ENCODE measurements at places on chromosomes 5 and 9.

DNA sequence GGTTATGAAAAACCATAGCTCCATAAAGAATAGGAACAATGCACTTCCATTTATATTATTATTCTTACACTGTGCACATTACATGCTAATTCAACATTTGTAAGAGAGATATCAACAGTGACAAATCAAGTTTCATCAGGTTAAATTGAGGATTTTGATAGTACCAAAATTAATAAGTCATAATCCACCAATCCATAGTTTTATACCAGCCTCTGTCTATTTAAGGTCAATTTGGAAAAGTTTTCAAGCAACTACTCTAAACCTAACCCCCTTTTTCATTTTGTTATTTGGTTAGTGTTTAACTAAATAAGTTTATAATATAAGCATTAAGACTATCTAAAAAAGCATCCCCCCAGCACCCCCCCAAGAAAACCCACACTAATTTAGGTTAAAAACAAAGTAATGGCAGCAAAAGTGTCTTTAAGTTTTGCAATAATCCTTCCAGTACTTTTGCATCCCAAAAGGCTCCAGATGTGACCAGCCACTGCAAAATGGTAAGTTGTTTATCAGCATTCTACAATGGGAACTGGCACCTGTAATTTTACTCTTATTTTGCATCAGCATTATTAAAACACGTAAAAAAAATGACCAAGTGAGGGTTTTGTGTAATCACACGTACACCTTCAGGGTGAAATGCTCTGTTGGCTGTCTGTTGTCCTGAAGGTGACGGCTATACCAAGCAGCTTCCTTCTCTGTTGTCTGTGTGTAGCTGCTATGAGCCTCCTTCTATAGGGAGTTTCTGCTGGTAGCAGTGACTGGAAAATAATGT, 36.8 kb upstream of the SSBP2 start:
- no peak for ATAC-seq

- ATAC-seq: no peak
Observed at GRCh38 chr9:108058135-108058814, 568.7 kb upstream of the KLF4 start.

DNA sequence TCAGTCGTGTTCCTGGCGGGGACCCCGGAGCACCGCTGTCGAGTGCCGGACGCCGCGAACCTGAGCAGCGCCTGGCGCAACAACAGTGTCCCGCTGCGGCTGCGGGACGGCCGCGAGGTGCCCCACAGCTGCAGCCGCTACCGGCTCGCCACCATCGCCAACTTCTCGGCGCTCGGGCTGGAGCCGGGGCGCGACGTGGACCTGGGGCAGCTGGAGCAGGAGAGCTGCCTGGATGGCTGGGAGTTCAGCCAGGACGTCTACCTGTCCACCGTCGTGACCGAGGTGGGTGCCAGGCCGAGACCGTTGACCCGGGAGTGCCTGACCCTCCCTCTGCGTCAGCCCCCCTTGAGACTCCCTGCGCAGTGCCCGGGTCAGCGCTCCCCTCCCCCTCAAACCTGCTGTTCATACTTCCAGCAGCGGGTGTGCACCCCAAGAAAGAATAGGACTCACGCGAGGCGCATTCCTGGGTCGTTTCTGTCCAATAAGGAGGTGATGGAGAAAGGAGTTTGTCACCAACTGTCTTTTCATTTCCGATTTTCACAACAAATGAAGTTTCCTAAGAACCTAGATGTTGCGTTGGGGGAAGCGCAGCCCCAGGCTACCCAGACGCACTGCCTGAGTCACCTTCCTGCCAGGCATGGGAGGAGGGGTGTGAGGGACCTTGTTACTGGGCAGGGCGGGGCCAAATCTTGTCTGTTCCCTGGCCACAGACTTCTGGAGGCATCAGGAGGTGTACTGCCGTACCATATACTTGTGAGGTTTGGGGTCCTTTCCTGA, 722 bp downstream of the SLC22A4 start:
- peak; percentile 69 for ATAC-seq

DNA sequence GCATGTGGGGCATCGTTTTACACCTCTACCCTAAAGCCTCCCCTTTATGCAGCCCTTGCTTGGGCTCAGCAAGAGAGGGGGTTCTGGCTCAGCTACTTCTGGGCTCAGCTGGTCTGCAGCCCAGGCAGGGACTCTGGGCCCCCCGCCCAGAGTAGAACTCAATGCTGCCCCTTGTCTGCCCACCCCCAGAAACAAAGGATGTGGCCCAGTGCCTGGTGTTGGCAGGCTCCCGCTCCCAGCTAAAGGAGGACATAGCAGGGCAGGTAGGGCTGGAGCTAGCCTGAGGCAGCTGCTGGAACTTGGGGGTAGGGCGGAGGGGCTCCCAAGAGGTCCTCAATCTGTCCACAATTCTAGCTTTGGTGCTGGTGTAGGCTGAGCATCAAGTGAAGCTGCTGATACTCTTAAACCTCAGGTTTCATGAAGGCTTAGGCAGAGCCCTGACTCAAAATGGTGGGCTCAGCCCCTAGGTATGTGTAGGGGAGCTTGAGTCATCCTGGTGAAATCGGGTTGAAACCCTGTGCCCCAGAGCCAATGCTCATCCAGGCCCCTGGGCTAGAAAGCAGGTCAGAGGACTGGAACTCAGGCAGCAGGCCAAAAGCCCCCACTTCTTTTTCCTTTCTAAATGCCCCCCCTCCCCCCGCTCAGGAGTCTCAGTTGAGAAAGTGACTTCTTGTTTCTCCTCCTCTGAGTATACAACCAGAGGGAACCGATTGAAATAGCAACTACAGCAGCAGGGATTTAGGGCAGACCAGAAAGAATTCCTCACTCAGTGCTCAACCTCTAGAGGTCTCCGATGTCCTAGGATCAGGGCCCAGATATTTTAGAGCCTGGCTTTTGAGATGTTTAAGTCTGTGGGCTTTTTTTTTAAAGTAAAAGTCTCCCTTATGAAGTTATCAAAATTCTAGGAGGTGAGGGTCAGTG, 11.4 kb downstream of the PSD2 start:
- ATAC-seq: no peak

DNA sequence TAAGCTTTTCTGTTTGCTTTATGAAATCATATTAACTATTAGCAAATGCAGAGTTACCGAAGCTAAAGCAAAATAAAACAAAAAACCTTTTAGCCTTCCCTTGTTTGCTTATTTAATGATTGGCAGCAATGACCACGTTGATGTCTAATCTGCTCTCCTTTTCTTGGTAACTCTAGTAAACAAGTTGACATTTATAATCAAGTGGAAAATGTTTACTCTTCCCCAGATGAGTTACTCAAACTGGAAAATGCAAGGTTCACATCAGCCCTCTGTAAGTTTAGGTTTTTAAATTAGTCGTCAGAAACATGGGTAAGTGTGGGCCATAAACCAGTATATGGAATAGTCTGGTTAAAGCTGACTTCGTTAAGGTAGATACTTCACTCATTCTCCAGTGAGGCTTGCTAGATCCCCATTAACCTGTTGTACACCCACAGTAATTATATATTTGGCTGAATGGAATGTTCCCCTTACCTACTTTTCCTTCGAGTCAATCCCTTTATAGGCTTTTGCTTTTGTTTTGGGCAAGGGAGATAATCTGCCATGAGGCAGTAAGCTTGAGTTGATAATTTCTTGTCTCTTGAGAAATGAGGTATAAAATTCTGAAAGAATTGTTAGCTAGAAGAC, 100.9 kb downstream of the GDNF start:
- ATAC-seq: no peak

GRCh38 chr5:120137582-120137981, 326.5 kb upstream of the PRR16 start:
- no peak for ATAC-seq

All from activated CD4-positive, CD25-positive, alpha-beta regulatory T cell treated with anti-CD3 and anti-CD28 coated beads, Interleukin-2, amount 50 U/mL, for 24 hours (primary cell).